ENCODE measurements at places on chromosomes 2 and 18.

- no peak for DNase-seq
Measured at GRCh38 chr2:20670315-20671035, 3.5 kb downstream of the GDF7 start.

DNA sequence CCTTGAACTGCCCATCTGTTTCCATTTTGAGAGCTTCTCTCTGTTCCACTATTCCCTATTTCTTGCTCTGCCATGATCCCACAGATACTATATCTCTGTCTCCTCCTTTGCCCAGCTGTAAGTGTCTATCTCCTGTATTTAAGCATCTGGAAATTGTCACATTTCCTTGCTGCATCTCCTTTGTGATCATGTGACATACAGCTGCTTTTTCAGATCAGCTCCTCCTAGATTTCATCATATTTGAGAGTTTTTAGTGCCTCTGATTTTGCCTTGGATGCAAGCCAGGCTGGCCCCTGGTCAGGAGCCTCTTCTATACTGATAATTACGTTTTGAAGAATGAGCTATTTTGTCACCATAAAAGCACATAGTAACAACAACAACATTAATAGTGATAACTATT lies 131.7 kb upstream of the TNP1 start:
- DNase-seq: no peak

GRCh38 chr2:161141033-161141432 lies 19.2 kb upstream of the TANK start:
- DNase-seq: no peak

DNA sequence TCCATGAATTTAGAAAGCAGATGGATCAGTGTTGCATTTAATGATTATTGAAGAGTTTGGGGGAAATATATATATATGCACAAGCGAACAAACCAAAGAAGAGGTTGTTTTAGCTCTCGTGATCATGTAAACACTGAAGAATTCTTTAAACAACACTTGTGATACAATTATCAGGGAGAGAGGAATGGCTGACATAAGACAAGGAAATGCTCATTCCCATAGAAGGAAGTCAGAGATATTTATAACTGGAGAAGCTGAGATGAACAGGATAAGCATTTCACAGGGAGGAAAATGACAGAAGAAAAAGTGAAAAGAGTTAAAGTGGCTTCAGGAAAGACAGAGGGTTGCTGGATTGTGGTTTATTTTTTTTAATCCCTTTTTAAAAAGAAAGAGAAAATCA lies 10.6 kb upstream of the COL6A3 start:
- no peak for DNase-seq

DNA sequence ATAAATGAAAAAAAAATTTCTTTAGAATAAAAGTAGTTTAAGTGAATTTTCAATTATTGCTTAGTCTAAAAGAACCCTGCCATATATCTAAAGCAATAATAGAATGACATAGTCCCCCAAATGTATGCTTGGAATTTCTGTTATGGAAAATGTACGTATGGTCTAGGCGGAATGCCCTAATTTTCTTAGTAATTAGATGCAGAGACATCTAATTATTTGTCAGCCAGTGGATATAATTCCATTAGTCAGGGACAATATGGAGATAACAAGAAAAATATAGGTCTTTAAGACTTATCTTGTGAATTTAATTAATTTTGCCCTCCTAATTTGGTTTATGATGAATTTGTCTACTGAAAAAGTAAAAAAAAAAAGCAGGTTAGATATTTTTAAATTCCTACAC lies 460.9 kb upstream of the SOX11 start:
- no peak for DNase-seq

DNA sequence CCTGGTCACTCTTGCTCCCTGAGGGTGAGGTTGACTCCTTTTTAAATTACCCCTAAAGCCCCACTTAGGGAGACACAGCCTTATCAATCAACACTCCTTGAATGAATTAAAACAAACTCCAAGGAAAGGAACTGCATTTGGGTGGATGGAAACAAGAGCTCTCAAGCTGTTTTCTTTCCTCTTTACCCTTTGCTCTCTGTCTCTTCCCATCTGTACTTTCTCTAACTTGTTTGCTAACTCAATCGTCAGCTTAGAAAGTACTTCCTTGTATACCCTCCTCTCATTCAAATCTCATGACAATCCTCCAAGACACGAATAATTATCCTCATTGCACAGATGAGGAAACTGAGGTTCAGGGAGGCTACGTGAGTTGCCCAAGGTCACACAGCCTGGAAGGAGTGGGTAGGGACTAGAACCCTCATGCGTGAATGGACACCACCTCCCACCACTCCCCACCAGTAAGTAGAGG lies 32.7 kb downstream of the ZFP36L2 start:
- DNase-seq: no peak

Measured in cerebellar cortex (tissue), 1 donor.